ENCODE measurements at places on chromosomes 6 and 20. TPM values are rescaled to one million over a fixed set of nuclear protein-coding genes. Genes with fewer than 3 reads are reported as not detected.

Gene LY86
- 3.4 TPM for polyA plus RNA-seq

Gene GSTA4
- polyA plus RNA-seq, result 11.3 TPM

Gene STX11
- polyA plus RNA-seq, result 1.0 TPM

GRCh38 chr20:38270869-38271605 is 10.5 kb upstream of the KIAA1755 start:
- no peaks in the 10 kb centered on the region for H3K27me3 ChIP-seq
- peak; percentile 8 for DNase-seq
- no peaks in the 10 kb centered on the region for H3K36me3 ChIP-seq
- H3K4me1 ChIP-seq, result no peaks in the 10 kb centered on the region

DNA sequence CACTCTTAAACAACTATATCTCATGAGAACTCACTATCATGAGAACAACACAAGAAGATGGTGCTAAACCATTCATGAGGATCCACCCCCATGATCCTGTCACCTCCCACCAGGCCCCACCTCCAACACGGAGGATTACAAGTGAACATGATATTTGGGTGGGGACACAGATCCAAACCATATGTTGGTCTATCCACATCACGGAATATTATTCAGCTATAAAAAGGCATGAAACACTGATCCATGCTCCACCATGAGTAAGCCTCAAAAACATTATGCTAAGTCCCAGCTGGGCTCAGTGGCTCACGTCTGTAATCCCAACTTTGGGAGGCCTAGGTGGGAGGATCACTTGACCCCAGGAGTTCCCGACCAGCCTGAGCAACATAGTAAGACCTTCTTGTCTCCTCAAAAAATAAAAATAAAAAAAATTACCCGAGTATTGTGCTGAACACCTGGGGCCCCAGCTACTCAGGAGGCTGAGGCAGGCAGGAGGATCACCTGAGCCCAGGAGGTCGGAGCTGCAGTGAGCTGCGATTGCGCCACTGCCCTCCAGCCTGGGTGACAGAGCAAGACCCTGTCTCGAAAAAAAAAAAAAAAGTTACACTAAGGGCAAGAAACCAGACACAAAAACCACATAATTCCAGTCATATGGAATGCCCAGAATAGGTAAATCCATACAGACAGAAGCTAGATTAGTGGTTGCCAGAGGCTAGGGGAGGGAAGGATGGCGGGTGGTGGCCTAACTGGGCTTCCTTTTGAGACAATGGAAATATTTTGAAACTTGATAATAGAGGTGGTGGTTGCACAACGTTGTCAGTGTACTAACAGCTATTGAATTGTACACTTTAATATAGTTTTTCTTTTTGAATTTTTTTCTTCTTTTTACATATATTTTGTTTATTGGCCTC is 43.1 kb downstream of the ZNF217 start:
- no peak for DNase-seq
- H3K4me3 ChIP-seq, result no peak overlapping the region
- no peaks in the 10 kb centered on the region for H3K36me3 ChIP-seq
- H3K4me1 ChIP-seq, result no peaks in the 10 kb centered on the region
- H3K27ac ChIP-seq, result no peak overlapping the region
- no peaks in the 10 kb centered on the region for H3K27me3 ChIP-seq

GRCh38 chr6:117927866-117928265 is 20.8 kb downstream of the SLC35F1 start:
- H3K4me3 ChIP-seq, result no peak overlapping the region
- no peaks in the 10 kb centered on the region for H3K4me1 ChIP-seq
- no peak overlapping the region for H3K27ac ChIP-seq
- no peaks in the 10 kb centered on the region for H3K36me3 ChIP-seq
- no peaks in the 10 kb centered on the region for H3K27me3 ChIP-seq
- DNase-seq, result no peak

Measured in small intestine (tissue), 16 donors.